Pons (tissue), 1 donor: ENCODE measurements at places on chromosomes 13 and 19.

- peak; percentile 62 for DNase-seq
Measured at GRCh38 chr13:77448689-77449088, 86.8 kb upstream of the SCEL start.

- DNase-seq, result peak; percentile 71
Measured at GRCh38 chr19:50679177-50680125, 30.2 kb downstream of the C19orf81 start.

- no peak for DNase-seq
Measured at GRCh38 chr13:94261163-94261562, 218.3 kb downstream of the DCT start.

DNA sequence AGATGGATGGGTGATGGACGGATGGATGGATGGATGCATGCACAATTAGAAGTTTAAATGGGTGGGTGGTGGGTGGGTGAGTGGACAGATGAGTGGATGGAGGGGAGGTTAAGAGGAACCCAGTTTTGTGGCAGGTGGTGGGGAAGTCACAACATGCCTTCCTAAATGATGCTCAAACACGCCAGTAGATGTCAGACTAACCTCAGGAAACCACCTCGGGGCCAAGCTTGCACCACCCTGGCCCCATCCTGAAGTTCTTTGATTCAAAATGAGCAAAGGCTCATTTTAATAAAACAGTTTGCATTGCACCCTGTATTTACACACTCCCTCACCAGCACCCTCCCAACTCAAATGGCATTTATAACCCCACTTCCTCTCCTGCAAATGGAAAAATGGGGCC lies 91.4 kb upstream of the CACNA1A start:
- DNase-seq, result peak; percentile 68

- DNase-seq, result no peak
Measured at GRCh38 chr19:5891938-5892771, 11.4 kb downstream of the NDUFA11 start.

DNA sequence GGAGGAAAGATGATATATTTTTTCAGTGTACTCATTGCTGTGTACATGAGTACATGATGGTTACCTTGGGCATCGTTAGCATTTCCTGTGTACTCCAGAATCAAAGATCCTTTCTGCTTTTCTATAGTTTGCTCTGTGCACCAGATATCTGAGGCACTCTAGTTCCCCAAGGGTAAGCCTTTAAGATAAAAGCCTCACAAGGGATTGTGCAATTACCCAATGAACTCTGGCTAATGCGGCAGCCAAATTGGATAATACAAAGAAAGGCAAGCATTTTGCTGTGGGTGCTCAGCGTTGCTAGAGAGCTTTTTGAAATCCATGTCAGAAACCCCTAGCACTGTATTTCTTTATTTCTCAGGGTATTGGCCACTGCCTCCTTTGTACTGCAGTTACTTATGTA lies 2.9 kb downstream of the CYSLTR2 start:
- DNase-seq, result no peak

DNA sequence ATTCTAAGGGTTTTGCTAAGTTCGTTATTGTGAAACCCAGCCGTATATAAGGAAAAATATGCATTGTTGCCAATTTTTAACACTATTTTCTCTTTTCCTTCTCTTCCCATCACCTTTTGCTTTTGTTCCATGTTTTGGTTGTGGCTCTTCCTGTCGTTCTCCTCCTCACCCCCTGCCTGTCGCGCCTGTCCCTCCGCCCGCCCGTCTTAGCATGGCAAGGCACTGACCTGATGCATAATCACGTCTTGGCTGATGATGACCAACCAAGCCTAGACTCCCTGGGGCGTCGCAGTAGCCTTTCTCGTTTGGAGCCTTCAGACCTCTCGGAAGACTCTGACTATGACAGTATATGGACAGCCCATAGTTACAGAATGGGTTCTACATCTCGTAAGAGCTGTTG lies 28.5 kb upstream of the TEX29 start:
- no peak for DNase-seq

DNA sequence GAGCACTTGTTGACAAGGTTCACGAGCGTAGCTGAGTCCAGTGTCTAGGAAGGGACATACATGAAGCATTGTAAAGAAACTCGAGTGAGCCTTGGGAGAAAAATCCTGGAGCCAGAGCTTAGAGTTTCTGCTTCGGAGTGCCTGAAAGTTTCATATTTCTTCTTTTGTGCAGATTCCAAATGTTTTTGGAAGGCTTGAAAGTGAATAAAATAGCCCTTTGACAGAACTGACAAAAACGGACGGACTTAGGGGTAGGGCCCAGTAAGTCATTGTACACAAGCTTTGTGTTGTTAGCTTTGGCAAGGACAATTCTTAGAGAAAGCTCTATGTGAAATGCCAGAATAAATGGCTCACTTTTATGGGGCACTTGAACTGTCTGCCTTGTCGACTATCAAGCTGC lies 2.8 kb downstream of the RNF113B start:
- peak; percentile 38 for DNase-seq

GRCh38 chr19:16117594-16118033 lies 5.9 kb downstream of the RAB8A start:
- no peak for DNase-seq
